ENCODE measurements at places on chromosomes 11 and 22.
A peak's percentile ranks its signal among the peaks of the same experiment; 100 is the strongest.

GRCh38 chr22:39943337-39943736 is 16.9 kb upstream of the TMA7B start:
- DNase-seq = no peak

DNA sequence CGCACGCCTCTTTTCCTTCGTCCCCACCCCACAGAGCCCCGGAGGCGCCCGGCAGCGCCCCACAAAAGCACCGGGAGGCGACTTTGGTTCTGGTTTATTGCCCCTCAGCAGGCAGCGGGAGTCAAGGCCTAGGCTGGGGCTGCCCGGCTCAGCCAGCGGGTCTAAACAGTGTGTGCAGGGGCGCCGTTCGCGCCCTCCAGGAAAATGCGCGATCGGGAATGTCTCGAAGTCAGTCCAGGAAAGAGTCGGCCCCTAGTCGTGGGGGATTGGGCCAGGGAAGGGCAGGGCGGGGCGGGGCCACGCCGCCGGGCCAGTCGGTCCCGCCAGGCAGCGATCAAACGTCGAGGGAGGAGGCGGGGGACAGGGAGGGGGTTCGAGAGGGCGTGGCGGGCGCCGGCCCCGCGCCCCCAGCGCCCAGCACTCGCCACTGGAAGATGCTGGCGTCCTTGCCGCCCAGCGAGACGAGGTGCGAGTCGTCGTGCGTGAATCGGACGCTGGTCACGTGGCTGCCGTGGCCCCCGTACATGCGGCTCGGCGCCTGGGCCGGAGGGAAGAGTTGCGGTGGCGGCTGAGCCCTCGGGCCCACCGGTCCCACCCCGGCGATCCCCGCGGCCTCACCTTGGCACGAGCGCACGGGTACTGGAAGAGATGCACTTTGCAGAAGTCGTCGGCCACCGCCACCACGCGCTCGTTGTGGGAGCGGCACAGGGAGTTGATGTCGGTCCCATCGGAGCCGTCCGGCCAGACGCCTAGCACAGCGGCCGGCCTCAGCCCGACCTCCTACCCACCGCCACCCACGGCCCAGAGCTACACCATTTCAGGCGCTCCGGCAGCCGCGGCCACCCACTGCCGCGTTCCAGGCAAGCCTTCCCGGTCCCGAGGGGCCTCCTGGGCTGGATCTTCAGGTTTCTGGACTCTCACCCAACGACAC is 741 bp upstream of the MTA2 start:
- DNase-seq = peak; percentile 79

DNA sequence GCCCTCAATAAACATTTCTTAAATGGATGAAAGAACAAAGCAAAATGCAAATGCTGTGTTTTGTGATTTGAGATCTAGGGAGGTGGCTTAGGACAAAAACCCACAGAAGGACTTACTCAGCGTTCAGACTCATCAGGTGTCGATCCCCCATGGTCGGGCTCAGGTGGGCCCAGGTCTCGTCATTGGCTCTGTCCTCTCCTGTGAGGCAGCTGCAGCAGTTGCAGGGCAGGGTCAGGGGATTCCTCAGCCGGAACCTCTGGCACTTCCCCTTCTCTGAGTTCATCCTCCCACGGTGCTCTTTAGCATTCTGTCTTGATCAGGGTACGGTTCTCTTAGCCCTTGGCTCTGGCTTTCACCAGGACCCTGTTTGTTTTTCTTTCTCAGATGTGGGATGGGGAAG is 14.0 kb upstream of the ACR start:
- no peak for DNase-seq

GRCh38 chr11:128928400-128928799 is 14.3 kb downstream of the TP53AIP1 start:
- DNase-seq = no peak

DNA sequence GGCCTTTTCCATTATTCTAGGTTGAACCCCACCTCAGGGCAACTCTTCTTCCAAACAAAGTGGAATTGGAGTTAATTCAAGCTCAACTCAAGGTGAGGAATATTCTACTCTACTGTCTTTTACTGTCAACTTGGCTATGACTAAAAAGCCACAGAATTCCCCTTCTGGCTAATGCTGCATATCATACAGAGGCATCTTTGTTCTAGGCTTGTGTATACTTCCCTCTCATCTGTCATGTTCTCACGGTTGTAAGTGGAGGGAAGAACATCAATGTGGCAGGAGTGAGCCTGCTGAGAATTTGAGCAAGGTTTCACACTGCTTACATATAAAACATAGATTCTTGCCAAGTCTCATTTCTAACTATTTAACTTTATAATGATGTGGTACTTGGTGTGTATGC is 921.4 kb upstream of the CNTN5 start:
- DNase-seq = no peak

DNA sequence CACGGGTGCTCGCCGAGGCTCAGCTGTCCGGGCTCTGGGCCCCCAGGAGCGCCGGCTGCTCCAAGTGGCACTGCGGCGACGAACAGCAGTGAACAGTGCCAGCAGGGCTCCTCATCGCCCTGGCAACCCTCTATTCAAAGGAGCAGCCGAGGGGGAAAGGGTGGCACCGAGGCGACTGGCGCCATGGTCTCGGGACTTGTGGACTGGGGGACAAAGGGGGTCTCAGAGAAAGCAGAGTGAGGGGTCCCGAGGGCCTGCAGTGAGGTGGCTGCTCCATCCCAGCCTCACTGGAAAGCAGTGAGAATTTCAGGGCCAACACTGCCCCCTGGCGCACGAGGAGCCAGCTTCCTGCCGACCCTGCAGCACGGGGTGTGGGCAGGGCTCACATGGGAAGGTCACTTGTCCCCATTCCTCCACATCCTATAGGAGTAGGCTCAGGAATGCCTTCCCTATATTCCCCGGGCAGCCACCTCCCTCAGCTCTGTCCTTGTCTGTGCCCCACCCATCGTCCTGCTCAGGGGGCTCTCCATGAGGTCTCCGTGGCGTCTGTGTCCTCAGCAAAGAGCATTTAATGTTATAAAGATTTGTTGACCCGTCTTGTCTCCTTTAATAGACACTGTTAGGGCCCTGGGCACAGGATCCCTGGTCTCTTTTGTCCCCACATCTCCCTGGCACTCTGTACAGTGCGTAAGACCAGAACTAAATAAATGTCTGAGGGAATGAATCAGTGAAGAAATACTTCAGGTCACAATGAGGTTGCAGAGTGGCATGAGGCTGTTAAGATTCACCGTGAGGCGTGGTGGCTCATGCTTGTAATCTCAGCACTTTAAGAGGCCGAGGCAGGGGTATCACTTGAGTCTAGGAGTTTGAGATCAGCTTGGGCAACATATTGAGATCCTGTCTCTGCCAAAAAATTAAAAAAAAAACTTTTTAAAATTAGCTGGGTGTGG is 26.4 kb downstream of the LRFN4 start:
- DNase-seq = peak; percentile 51

DNA sequence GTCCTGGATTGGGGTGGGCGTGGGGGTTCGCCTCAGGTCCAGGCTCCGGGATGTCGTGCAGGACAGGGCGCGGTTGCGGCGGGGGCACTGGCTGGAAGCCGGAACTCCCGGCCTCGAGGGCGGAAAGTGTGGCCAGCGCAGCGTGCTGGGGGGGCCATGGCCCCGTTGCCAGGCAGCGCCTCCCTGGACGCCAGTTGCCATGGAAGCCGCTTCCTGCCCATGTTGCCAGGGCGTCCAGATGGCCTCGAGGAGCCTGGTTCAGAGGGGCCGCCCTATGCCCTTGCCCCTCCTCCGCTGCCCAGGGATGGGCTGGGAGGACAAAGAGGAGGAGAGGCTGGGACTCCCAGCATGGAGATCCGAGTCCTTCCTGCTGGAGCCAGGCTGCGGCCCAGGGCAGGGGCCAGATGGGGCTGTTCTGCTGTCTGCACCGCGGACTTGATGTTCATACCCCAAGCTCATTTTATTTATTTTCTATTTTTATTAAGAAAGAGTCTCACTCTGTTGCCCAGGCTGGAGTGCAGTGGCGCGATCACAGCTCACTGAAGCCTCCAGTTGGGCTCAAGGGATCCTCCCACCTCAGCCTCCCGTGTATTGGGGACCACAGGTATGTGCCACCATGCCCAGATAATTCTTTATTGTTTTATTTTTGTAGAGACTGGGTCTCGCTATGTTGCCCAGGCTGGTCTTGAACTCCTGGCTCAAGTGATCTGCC is 4.6 kb upstream of the CCDC188 start:
- peak; percentile 31 for DNase-seq

GRCh38 chr11:43955381-43956118 is 13.1 kb downstream of the C11orf96 start:
- peak; percentile 81 for DNase-seq

DNA sequence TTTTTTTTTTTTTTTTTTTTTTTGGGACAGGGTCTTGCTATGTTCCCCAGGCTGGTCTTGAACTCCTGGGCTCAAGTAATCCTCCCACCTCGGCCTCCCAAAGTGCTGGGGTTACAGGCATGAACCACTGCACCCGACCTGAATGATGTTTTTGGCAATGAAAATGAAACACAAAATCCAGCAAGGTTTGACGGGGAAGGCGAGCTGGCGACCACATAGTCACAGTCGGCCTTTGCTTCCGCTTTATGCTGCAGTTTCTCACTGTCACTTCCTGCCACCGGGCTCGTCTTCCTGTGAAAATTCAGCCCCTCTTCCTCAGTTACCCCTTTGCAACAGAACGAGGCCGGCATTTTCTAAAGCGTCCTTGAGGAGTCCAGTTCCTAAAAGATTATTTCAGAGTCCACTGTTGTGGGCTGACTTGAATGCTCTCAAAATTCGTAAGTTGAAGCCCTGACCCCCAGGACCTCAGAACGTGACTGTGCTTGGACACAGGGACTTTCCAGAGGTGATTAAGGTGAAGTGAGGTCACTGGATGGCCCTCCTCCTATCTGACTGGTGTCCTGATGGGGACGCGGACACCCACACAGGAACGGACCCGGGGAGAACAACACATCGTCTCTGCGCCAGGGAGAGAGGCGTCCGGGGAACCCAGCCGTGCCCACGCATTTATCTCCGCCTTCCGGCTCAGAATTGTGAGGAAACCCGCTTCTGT is 2.9 kb upstream of the BID start:
- no peak for DNase-seq

GRCh38 chr11:118988280-118988679 is 9.7 kb upstream of the CENATAC start:
- no peak for DNase-seq

- peak; percentile 97 for DNase-seq
Measured at GRCh38 chr22:41028841-41029240, 63.6 kb upstream of the EP300 start.

GRCh38 chr22:49302530-49302929 is 525.1 kb downstream of the BRD1 start:
- DNase-seq = no peak

DNA sequence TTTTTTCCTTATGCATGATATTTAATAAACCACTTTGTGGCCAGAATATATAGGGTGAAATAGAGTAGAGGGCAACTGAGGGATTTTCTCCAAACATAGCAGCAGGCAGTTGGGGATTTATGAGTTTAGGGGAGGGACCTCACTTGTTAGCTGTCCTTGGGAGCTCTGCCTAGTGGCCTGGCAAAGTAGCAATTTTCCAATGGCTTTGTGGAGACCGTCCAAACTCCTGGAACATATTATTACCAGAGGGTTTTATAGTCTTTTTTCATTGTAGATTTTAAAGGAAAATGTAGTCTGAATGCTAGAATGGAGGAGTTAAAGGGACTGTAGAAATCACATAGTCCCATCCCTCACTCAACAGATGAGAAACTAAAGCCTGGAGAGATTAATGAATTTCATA is 32.3 kb downstream of the AMOTL1 start:
- no peak for DNase-seq

DNA sequence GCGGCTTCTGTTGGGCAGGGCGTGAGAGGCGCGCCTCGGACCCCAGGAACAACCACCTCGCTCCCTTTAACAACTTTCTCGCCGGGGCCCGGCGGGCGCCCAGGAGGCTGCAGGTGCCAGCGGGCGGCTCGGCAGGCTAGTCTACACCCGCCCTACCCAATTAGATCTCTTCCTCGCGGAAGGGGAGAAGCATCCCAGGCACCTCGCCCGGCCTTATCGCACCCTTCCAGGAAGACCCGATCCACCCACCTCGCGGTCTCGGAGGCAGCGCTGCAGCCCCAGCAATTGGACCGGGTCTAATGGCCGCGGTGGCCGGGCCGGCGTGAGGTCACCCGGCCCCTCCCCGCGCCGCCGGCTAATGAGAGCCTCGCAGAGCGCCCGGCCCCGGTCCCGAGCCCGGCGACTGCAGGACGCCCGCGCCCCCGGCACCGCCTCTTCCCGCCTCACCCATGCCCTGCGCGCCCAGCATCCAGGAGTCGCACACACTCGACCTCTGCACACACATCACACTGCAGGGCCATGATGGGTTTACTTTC is at the start of gene PLAAT3:
TSS of gene PLAAT3 (minus strand) at position 298 of the 536 bp plus-strand sequence. CDS start 419 bp downstream, outside the sequence.
- peak; percentile 18 for DNase-seq

GRCh38 chr11:112057170-112057569 is 16.6 kb downstream of the PIH1D2 start:
- DNase-seq = no peak

DNA sequence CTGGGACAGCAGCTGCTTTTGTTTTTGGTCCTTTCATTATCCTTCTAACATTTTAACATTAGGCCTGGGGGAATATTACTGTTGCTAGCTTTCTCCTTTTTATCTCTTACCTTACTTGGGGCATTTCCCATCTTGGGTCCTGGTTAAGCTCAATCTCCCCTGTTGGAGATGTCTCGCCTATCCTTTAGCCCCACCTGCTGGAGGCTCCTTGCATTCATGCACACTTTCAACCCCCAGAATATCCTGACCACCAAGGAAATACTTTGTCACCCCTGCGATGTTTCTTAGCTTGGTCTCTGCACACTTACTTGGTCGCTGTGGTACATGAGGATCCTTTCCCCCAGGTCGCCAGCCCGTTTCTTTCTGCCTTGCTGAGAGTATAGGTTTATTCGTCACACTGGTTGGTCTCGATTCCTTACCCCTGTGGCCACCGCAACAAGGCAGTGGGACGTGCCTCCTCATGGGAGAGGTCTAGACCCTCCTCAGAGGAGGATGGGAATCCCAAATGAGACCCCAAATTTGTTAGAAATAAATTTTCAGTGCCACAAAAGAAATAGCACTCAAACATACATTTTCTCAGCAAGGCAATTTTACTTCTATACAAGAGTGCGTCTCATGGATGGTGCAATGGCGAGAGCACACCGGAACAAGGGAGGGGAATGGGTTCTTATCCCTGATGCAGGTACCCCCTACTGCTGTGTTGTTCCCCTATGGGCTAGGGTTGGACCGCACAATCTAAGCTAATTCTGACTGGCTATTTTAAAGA is 5.4 kb upstream of the TXN2 start:
- DNase-seq = peak; percentile 60
